Muscle of arm (tissue), 14 donors: ENCODE measurements at places on chromosomes 2 and 18.

- no peak for DNase-seq
Observed at GRCh38 chr18:57219964-57220363, 73.1 kb downstream of the BOD1L2 start.

DNA sequence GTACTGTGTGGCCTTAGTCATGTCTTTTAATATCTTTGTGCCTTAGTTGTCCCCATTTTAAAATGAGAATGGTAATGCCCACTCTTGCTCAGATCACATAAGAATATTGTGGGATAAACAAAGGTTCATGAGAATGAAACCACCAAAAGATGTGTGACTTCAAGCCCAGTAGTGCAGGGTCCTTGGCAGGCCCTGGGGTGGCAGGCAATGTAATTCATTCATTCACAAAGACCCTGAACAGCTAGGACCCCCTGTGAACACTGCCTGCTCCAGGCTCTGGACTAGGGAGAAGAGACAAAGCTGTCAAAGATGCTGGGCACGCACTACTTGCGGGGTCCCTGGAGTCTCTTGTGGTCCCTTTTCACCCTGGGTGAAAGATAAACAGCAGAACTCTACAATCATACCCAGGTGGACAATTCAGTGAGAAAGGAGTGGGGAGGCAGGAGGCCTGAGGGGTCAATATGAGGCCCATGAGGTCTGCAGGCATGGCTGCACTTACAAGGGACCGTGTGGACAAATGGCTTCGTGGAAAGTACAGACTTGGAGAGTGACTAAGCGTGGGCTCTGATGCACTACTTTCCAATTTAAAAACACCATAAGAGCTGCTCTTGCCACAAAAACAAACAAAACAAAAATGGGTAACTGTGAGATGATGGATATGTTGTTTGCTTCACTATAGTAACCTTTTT is 136.1 kb downstream of the SMAD7 start:
- DNase-seq = no peak

DNA sequence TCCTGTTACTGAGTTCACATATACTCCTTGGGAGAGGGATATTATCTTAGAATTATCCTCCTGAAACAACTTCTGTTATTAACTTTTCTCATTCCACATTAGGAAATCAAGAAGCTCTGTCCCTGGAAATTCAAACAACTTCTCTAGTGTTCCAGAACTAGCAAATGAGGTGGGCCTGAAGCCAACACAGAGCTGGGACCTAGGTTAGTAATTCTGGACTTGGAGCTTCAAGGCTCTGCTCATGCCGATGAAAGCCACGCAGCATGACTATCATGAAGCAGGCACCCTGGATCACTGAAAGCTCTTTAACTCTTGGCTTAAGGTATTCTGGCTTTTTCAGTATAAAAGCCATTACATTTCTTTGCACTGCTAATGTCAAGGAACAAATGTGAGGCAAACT is 242.7 kb downstream of the TGIF1 start:
- DNase-seq = no peak

DNA sequence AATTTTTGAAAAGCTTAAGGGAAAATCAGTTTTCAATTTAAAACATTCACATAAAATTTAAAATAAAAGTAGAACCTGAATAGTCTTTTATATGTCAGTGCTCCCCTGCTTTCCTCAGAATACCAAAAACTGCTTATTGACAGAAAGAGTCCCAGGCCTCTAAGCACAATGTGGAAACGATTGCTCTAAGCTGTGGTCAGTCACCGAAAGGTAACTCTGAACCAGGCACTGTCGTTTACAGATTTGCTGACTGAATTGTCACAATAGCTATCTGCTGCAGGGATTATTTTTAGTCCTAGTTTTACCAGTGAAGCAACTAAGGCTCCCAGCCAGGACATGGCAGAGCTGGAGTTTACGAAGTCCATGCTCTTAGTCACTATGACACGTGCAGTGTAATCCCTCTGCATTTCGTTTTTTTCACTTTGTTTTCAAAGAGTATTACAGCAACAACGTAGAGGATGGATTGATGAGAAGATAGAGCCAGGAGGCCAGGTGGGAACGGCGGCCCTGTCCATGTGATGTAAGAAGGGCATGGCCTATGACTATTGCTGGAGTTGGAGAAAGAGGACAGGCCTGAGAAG is 28.1 kb upstream of the TMEM247 start:
- DNase-seq = no peak
